ENCODE measurements at places on chromosomes 5 and 9. TPM values are rescaled to one million over a fixed set of nuclear protein-coding genes. Genes with fewer than 3 reads are reported as not detected.

- peak within 1 kb of the TSS; percentile 100 for H3K27ac ChIP-seq
- peaks cover 18% of the 10 kb centered on the region for H3K4me1 ChIP-seq
- H3K36me3 ChIP-seq = no peaks in the 10 kb centered on the region
- peak; percentile 100 for DNase-seq
- H3K27me3 ChIP-seq = no peaks in the 10 kb centered on the region
Observed at GRCh38 chr5:131796793-131797693, at the start of gene FNIP1. TSS of gene FNIP1 (minus strand) at chr5:131797017. CDS start at chr5:131796921, 96 bp downstream.

The SLC27A6 gene
- total RNA-seq = 15.2 TPM

The ARSK gene
- 3.7 TPM for total RNA-seq

The CAMK4 gene
- total RNA-seq = 0.67 TPM

GRCh38 chr5:132389585-132390286 is 20.2 kb downstream of the SLC22A5 start:
- H3K27ac ChIP-seq = peak overlapping the region; percentile 88
- no peak for DNase-seq
- H3K36me3 ChIP-seq = peaks cover 26% of the 10 kb centered on the region
- no peaks in the 10 kb centered on the region for H3K4me1 ChIP-seq

The FAM221B gene
- total RNA-seq = not detected

All from right atrium auricular region (tissue), 2 donors.